Natural killer cell treated with Interleukin-12 subunit alpha and Interleukin-12 subunit beta and Interleukin-15 and Interleukin-18, amount 100 ng/mL, for 72 hours (primary cell): ENCODE measurements at places on chromosomes 4 and X. TPM values are rescaled to one million over a fixed set of nuclear protein-coding genes. Genes with fewer than 3 reads are reported as not detected.
A peak's percentile ranks its signal among the peaks of the same experiment; 100 is the strongest.

DNA sequence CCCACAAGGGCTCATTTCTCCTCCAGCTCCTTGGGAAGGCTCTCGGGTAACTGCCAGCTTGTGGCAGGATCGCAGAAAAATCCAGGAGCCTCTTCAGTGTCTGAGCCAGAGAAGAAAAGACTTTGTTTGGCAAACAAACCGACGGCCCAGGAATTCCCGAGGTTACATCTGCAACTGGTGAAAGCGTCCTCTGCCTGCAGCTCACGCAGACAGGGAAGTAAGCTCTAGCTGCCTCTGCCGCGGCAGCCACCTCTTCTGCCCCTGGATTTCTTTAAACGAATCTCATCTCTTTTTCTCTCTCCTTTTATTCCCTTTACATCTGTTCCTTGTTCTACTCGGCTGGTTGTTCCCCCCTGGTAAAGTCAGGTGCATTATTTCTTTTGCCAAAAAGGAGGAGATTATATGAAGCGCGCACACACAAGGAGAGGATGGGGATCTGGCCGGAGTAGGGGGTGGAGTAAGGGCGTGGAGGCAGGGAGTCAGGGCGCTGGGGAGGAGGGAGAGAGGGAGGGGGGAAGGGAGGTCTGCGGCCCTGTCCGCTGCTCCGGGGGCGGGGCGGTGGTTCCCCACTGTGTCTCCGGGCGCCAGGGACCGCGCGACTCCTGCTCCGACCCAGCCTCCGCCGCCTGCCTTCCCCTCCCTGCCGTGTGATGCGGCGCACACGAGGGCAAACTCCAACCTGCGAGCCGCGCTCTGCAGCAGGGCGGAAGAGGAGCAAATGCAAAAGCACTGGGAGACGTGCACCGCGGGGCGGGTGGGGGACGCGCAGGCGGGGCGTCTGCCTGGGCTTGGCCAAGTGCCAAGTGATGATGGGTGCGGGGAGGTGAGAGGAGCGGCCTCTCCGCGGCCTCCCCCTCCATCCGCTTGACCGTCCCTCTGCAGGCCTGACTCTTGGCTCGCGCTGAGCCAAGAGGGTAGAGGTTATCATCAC is at the start of gene DCHS2:
Gene DCHS2 (minus strand): TSS at position 459 of the 931 bp plus-strand sequence. CDS start 444 bp downstream, at position 15.
- DNase-seq = no peak
- H3K36me3 ChIP-seq = no peaks in the 10 kb centered on the region
- H3K27ac ChIP-seq = no peak within 1 kb of the TSS
- peak within 1 kb of the TSS; percentile 18 for H3K4me3 ChIP-seq
- peaks cover 3% of the 10 kb centered on the region for H3K4me1 ChIP-seq
- peaks cover 25% of the 10 kb centered on the region for H3K27me3 ChIP-seq

The ARHGAP24 gene
- not detected for total RNA-seq

- no peaks in the 10 kb centered on the region for H3K27me3 ChIP-seq
- no peak overlapping the region for H3K27ac ChIP-seq
- no peaks in the 10 kb centered on the region for H3K36me3 ChIP-seq
- H3K4me1 ChIP-seq = no peaks in the 10 kb centered on the region
Measured at GRCh38 chr4:11286533-11286932, 142.2 kb downstream of the HS3ST1 start.

- no peaks in the 10 kb centered on the region for H3K4me1 ChIP-seq
- H3K4me3 ChIP-seq = no peak overlapping the region
- no peaks in the 10 kb centered on the region for H3K27me3 ChIP-seq
- no peak for DNase-seq
- no peak overlapping the region for H3K27ac ChIP-seq
- no peaks in the 10 kb centered on the region for H3K36me3 ChIP-seq
Measured at GRCh38 chrX:140724309-140724708, 14.8 kb downstream of the LINC00632 start.

DNA sequence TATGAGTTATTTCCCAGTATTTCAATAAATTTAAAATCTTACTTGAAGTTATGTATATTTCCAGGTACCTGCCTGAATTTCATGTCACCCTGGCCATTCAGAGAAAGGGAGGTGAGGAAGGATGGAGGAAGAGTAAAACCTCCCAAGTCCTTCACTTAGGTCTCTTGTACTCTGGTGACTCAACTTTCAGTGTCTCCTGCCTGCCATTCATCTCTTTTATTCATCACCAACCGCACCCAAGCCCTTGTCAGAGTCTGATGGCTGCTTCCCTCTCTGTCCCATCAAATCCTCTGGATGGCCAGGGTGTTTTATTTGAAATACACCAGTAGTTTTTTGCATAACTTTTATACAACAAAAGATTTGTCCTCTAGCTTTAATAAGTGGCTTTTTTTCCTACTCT is 17.8 kb downstream of the TMPRSS11E start:
- no peak overlapping the region for H3K27ac ChIP-seq
- no peak for DNase-seq
- H3K36me3 ChIP-seq = no peaks in the 10 kb centered on the region
- H3K4me1 ChIP-seq = no peaks in the 10 kb centered on the region
- no peak overlapping the region for H3K4me3 ChIP-seq
- H3K27me3 ChIP-seq = peaks cover 10% of the 10 kb centered on the region

- H3K36me3 ChIP-seq = no peaks in the 10 kb centered on the region
- no peak overlapping the region for H3K4me3 ChIP-seq
- H3K27me3 ChIP-seq = peaks cover 9% of the 10 kb centered on the region
- no peak overlapping the region for H3K27ac ChIP-seq
- H3K4me1 ChIP-seq = no peaks in the 10 kb centered on the region
Measured at GRCh38 chr4:53541577-53542206, 49.6 kb downstream of the LNX1 start.

GRCh38 chr4:3730422-3731190 is 35.6 kb upstream of the ADRA2C start:
- no peaks in the 10 kb centered on the region for H3K36me3 ChIP-seq
- no peak overlapping the region for H3K4me3 ChIP-seq
- H3K27ac ChIP-seq = no peak overlapping the region
- no peak for DNase-seq

The PRKX gene
- 109 TPM for total RNA-seq

The SLC10A6 gene
- total RNA-seq = not detected

The LNX1 gene
- not detected for total RNA-seq

The SERPINA7 gene
- not detected for total RNA-seq

DNA sequence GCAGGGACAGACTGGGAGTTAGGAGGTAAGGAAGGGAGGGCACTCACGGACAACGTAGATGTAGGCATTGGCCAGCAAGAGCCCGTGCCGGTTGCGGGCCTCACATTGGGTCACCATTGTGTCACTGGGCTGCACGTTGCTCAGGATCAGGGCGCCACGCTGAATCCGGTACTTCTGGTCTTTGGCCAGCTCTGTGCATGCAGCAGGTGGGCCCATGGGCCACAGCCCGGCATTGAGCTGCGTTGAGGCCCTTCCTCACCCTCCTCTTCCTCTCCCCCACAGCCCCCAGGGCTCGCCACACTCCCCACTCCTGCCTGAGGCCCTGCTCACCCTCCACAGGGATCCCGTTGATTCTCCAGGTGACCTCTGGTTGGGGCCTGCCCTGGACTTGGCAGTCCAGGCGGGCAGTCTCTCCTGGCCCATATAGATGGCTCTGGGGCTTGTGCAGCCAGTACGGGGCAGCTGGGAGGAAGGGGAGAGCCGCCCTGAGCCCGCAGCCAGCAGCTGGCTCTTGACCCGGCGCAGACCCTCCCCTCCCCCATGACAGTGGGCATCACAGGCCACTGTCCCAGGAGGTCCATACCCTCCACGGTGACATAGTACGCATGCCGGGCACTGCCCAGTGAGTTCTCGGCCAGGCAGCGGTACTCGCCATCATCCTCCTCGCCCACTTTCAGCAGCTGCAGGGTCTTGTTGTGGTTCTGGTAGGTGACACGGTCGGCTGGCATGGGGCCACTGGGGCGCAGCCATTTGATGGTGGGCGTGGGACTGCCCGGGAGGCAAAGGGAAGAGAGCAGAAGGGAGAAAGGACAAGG is 16.3 kb downstream of the L1CAM start:
- no peaks in the 10 kb centered on the region for H3K27me3 ChIP-seq
- no peak overlapping the region for H3K4me3 ChIP-seq
- no peaks in the 10 kb centered on the region for H3K4me1 ChIP-seq
- peak; percentile 37 for DNase-seq
- no peak overlapping the region for H3K27ac ChIP-seq

DNA sequence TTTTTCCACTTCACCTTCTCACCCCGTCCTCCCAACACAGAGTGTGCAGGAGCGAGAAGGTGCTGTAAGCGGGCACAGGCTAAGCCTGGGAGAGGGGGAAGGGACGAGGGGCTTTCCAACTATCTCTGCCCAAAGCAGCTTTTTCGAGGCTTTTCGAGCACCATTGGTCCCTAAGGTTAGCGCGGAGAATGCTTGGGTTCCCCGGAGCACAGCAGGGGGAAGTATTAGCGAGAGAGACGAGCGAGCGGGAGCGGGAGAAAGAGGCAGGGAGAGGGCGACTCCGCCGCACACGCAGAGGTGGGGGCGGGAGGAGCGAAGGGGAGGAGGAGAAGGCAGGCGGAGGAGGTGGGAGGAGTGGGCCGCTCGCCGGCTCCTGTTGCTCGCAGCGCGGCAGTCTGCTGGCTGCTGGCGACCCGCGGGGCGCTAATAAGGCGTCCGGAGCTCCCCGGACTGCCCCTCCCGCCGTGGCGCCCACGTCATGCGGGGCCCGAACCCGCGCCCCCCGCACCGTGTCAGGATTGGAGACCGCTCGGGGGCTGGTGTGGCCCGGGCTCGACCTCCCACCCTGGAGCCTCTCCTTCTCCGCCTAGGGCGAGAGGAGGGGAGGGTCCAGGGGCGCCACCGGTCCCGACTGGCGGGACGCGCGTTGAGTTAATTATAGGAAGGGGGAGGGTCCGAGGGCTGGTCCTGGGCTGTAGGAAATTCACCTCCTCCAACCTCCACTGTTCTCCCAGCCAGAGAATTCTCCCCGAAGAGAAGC is at the start of gene ADAMTS3:
Gene ADAMTS3 (minus strand): TSS at position 263 of the 760 bp plus-strand sequence. CDS start 459 bp downstream, outside the sequence.
- peaks cover 25% of the 10 kb centered on the region for H3K27me3 ChIP-seq
- no peak within 1 kb of the TSS for H3K27ac ChIP-seq
- H3K36me3 ChIP-seq = no peaks in the 10 kb centered on the region
- H3K4me3 ChIP-seq = peak within 1 kb of the TSS; percentile 51
- no peak for DNase-seq

GRCh38 chrX:74340051-74340450 is 36.1 kb downstream of the ZCCHC13 start:
- H3K4me3 ChIP-seq = no peak overlapping the region
- no peak for DNase-seq
- H3K27me3 ChIP-seq = peaks cover 14% of the 10 kb centered on the region
- no peak overlapping the region for H3K27ac ChIP-seq
- H3K36me3 ChIP-seq = no peaks in the 10 kb centered on the region

DNA sequence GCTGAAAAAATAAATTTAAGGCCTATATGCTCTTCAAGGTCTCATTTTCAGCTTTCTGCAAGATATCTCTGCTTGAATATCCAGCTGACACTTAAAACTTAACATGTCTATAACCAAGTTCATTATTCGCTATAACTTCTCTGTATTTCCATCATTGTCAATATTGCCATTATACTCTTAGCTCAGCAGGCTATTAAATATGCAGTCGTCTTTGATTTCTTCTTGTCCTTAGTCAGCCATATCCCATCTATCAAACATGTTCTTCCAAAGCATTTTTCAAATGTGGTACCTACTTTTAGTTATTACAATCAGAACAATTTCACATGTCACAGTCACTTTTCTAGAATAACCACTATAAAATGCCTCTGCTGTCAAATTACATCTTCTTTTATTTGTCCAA is 1364.1 kb downstream of the ARAP2 start:
- H3K36me3 ChIP-seq = peaks cover 4% of the 10 kb centered on the region
- H3K27ac ChIP-seq = no peak overlapping the region
- H3K27me3 ChIP-seq = no peaks in the 10 kb centered on the region
- no peak for DNase-seq

GRCh38 chr4:110610620-110610939 is 12.3 kb downstream of the PITX2 start:
- no peak for DNase-seq
- no peaks in the 10 kb centered on the region for H3K4me1 ChIP-seq
- H3K4me3 ChIP-seq = no peak overlapping the region
- H3K27me3 ChIP-seq = peaks cover 30% of the 10 kb centered on the region
- no peak overlapping the region for H3K27ac ChIP-seq

GRCh38 chrX:150692831-150693724 is at the start of gene MTMR1:
Gene MTMR1 (plus strand): TSS chrX:150693396. CDS start chrX:150693531, 135 bp downstream.
- H3K27me3 ChIP-seq = peaks cover 5% of the 10 kb centered on the region
- peak within 1 kb of the TSS; percentile 89 for H3K27ac ChIP-seq
- peaks cover 40% of the 10 kb centered on the region for H3K4me1 ChIP-seq
- H3K36me3 ChIP-seq = no peaks in the 10 kb centered on the region
- H3K4me3 ChIP-seq = peak within 1 kb of the TSS; percentile 88

The FAM236B gene
- total RNA-seq = not detected

GRCh38 chr4:127586922-127587571 is 45.7 kb upstream of the INTU start:
- no peak overlapping the region for H3K4me3 ChIP-seq
- no peak overlapping the region for H3K27ac ChIP-seq
- no peaks in the 10 kb centered on the region for H3K27me3 ChIP-seq
- H3K4me1 ChIP-seq = no peaks in the 10 kb centered on the region
- no peak for DNase-seq
- no peaks in the 10 kb centered on the region for H3K36me3 ChIP-seq
